SIG-M5 (cell line): ENCODE measurements at places on chromosomes 1 and 21.

- DNase-seq: no peak
Measured at GRCh38 chr21:44701023-44701400, 4.0 kb downstream of the KRTAP10-12 start.

DNA sequence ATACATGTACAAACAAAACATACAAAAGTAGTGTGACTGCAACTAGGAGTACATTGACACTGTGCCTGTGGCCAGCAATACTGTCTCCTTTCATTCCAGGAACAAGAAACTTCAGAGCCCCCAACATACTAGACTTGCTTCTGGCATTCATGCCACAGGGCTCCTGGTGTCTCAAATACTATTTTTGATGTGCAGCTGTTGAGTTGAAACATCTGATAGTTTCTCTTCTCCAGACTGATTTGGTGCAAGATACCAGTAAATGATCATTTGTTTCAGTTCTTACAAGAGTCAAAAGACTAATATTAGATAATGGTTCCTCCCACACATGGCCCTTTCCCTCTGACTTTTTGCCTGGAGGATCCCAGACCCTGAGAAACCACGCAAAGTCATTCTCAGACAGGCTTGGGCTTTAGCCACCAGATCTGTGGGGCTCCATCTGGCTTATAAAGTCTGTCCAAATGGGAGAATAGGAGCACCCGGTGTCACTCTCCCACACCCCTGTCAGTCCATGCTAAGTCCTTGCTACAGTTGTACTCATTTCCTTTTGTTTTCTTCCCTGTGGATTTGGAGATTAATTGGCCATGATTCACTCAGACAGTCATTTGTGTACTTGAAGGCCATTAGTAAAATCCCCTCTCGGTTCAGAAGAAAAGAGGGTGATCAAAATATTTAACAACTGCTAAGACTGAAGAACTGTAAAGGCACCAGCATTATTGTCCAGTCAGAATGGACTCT, 163.5 kb upstream of the RUNX1 start:
- no peak for DNase-seq

DNA sequence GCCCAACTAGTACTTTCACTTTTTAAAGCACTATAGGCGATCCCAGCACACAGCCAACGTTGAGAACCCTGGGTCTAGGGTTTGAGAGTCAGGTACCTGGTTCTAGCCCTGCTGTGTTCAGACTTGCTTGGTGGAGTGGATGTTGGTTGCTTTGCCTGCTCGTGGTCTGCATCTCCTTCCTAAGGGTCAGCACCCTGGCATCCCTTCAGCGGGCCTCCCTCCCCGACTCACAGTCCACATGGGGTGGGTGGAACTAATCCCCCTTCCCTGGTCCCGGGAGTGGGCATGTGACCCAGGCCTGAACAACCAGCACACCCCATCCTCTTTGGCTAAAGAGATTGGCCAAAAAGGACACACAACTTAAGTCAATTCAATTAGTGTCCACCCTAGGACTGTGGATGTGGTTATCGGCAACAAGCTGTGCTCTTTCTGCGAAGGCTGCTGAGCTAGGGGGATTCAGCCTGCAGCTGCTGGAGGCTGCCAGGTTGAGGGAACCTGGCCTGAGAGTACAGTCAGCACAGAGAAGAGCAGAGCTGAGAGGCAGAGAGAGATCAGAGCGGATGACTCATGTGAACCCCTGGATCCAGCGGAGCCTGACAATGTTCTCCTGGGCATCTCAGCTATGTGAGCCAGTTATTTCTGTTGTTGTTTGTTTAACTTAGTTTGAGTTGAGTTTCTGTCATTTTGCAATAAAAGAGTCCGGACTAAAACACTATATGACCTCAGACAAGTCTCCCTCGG, 138.9 kb downstream of the ACTL8 start:
- no peak for DNase-seq

- DNase-seq: no peak
Measured at GRCh38 chr1:114164840-114165543, 11.3 kb upstream of the SYT6 start.

GRCh38 chr1:200873671-200874397, 1.1 kb downstream of the GPR25 start:
- DNase-seq: no peak

DNA sequence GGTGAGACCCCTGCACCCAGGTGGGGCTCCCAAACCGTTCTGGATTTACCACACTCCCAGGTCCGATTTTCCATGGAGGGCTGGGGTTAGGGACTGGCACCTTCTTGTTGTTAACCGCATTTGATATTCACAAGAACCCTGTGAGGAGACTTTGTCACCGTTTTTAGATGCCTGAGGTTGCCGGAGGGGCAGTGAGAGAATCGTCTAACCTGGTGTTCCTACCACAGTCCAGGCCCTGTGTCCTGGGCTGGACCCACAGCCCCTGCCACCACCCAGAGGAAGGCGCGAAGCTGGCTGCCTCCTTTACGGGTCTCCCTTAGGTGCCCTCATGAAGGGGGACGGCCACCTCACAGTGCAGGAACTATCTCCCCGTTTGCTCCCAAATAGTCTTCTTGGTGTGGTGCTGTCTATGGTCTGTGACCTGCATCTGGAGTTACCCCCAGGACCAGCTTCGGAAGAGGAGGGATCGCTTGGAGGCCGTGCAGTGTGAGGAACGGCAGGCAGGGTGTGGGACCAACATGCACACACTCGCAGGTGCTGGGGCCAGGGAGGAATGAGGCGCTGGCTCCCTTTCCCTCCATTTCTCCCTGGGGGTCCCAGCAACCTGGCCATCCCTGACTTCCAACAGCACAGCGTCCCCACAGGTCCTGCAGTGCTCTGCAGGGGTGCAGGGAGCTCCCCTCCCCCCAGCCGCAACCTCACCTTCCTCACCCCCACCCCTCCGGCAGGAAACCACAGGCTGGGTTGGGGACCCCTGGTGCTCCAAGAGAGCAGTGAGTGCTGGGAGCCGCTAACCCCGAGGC, 7.0 kb downstream of the SIM2 start:
- DNase-seq: no peak

DNA sequence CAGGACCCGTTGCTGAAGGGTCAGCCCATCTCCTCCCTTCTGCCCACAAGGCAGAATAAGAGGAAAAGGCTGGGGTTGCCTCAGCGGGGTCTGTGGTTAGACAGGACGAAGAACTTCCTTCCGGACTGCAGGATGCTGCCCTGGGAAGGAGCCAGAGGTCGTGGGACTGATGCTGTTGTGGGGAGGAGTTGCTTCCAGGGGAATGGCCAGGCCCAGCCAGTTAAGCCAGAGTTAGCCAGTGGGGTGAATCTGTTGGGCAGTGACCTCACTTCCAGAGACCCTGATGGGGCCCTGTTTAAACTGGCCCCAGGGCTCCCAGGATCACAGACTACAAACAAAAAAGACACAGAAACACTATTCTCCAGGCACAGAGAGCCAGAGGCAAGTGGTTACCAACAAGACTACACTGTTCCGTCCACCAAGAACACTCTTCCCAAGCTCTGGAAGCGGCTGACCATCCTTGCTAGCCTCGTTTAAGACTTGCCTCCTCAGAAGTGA, 13.0 kb downstream of the FAM229A start:
- no peak for DNase-seq

- no peak for DNase-seq
Measured at GRCh38 chr1:32151319-32151787, 28.1 kb upstream of the TXLNA start.

DNA sequence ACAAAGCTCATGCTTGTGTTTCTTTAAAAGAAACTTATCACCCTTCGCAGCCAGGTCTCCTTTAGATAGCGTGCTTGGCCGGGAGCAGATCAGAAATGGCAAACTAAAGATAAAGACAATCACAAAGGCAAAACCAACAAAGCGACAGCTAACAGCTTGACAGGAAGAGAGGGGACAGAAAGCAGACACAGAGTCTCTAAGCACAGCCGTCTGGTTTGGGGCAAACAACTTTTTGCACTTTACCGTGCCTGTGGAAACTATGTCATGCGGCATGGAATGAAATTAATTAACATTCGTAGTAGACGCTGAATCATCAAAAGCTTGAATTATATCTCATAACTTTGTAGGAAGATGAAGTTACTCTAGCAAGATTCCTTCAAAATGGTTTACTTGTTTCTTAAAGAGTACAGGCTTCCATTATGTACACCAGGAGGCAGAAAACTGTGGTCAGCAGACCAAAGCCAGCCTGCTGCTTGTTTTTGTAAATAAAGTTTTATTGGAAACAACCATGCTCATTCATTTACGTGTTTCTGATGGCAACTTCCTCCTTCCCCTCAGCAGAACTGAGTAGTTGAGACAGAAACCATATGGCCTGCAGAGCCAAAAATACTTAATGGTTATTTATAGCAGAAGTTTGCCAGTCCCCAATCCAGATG, 183.2 kb downstream of the KIF26B start:
- peak; percentile 34 for DNase-seq

GRCh38 chr1:69121723-69122122, 446.0 kb upstream of the LRRC7 start:
- DNase-seq: no peak

GRCh38 chr1:22292011-22292788, 149.3 kb upstream of the WNT4 start:
- DNase-seq: no peak

DNA sequence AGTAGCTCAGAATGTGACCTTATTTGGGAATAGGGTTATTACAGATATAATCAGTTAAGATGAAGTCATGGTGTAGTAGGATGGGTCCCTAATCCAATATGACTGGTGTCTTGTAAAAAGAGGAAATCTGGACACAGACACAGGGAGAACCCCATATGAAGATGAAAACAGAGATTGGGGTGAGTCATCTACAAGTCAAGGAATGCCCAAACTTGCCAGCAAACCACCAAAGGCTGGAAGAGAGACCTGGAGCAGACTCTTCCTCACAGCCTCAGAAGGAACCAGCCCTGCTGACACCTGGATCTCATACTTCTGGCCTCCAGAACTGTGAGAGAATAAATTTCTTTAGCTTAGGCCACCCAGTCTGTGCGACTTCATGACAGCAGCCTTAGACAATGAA, 29.9 kb downstream of the KRTAP19-8 start:
- no peak for DNase-seq

DNA sequence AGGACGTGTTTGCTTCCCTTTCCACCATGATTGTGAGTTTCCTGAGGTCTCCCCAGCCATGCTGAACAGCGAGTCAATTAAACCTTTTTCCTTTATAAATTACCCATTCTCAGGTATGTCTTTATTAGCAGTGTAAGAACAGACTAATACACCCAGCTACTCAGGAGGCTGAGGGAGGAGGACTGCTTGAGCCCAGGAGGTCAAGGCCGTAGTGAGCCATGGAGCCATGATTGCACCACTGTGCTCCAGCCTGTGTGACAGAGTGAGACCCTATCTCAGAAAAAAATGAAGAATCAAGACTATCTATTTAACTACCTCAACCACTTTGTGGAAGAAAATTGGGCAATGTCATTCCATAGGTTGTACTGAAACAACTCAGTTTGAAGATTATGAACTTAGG, 54.6 kb upstream of the SEC16B start:
- no peak for DNase-seq

- DNase-seq: no peak
Measured at GRCh38 chr21:44784810-44785209, 16.8 kb downstream of the UBE2G2 start.
